SK-MEL-5 (cell line): ENCODE measurements at places on chromosomes 3 and 15. TPM values are rescaled to one million over a fixed set of nuclear protein-coding genes. Genes with fewer than 3 reads are reported as not detected.

- no peak for DNase-seq
These were observed 6.7 kb upstream of the ZFAND6 start for GRCh38 chr15:80052597-80053304.

GRCh38 chr3:134496471-134497071 is 10.7 kb downstream of the CEP63 start:
- no peak for DNase-seq

- DNase-seq, result no peak
These were observed 56.3 kb upstream of the CFAP20DC start for GRCh38 chr3:59106085-59106648.

DNA sequence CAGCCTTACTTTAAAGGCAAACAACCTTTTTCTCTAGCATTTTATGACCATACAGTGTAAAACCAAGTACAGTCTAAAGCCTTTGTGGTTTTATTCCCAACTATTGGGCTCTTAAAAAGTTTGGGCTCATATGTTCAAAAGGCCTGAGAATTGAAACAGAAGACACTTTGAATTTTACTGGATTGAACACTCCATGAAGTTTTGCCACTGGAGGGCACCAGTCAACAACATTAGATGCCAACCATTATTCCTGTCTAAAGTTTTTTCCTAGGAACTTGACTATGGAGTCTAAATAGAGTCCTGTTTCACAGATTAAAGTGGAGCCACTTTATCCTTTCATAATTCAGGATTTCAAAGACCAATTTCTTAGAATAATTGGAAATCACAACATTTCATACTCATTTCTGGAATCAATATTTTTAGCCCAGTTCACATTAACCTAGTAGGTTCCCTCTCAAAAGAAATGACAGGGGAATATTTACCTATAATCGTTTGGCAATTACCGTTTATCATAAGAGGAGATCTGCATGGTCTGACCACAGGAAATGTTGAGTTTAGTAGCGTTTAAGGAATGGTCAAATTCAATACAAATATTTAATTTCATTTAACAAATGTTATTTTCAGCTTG is 244.1 kb upstream of the PDZRN3 start:
- peak; percentile 65 for DNase-seq

GRCh38 chr15:101006931-101007691 is 88.0 kb downstream of the LRRK1 start:
- DNase-seq, result peak; percentile 86

DNA sequence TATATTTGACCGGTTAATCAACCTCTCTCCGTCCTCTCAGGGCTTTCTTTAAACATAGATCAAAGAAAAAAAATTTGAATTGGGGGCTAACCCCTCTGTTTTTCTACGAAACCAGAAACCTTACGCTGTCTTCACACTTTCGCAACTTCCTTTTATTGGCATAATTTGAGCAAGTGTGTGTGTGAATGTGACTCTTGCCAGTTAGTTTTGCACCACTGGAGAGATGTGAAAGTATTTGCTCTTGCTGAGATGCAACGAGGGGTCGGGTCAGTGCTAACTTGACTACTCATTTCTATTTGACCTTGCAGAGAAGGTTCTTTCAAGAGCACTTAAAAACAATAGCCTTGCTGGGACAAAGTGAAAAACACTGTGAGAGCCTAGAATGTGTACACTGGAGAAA is 81.2 kb downstream of the FAM43A start:
- DNase-seq, result no peak

- peak; percentile 81 for DNase-seq
These were observed 20.3 kb downstream of the FAM98B start for GRCh38 chr15:38474155-38474757.

DNA sequence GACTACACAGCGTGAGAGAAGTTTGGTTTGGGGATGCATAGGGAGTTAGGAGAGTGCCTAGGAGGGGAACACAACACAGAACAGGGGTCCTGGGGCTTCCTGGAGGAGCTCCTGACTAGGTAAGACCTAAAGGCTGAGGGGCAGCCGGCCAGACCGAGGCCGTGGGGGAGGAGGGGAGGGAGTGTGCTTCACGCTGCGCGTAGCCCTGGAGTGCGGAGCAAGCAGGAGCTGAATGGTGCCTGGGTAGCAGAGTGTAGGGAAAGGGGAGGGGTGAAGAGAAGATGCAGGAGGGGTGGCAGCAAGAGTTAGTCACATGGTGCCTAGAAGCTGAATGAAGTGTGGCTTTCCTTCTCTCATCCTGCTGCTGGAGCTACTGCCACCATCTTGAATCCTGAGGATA is 32.4 kb upstream of the HHATL start:
- DNase-seq, result no peak

- DNase-seq, result peak; percentile 84
These were observed 4.6 kb upstream of the TBL1XR1 start for GRCh38 chr3:177201700-177202397.

- DNase-seq, result no peak
These were observed 65.8 kb downstream of the IQSEC1 start for GRCh38 chr3:13007251-13007941.

- no peak for DNase-seq
These were observed 37.5 kb downstream of the SEMA5B start for GRCh38 chr3:122989856-122990575.

GRCh38 chr3:16728770-16729745 is 123.8 kb upstream of the DAZL start:
- DNase-seq, result no peak

GRCh38 chr3:151329363-151329762 is at the start of gene P2RY13:
Gene P2RY13 (minus strand): TSS chr3:151329549. CDS start chr3:151329528, 21 bp downstream.
- DNase-seq, result no peak

- DNase-seq, result no peak
These were observed 498 bp downstream of the PDE12 start for GRCh38 chr3:57556459-57557084.

DNA sequence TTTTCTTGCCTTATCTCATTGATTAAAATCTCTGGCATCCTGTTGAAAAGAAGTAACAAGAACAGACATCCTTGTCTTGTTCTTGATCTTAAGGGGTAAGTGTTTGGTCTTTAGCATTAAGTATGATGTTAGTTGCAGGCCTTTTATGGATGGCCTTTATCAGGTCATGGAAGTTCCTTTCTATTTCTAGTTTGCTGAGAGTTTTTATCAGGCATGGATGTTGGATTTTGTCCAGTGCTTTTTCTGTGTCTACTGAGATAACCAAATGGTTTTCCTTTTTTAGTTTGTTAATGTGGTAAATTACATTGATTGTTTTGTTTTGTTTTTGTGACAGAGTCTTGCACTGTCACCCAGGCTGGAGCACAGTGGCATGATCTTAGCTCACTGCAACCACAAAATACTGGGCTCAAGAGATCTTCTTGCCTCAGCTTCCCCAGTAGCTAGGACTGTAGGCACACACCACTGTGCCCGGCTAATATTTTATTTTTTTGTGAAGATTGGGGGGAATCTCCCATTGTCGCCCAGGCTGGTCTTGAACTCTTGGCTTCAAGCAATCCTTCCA is 26.3 kb downstream of the MRAS start:
- no peak for DNase-seq

GRCh38 chr3:123090728-123091531 is 24.1 kb downstream of the PDIA5 start:
- DNase-seq, result no peak

DNA sequence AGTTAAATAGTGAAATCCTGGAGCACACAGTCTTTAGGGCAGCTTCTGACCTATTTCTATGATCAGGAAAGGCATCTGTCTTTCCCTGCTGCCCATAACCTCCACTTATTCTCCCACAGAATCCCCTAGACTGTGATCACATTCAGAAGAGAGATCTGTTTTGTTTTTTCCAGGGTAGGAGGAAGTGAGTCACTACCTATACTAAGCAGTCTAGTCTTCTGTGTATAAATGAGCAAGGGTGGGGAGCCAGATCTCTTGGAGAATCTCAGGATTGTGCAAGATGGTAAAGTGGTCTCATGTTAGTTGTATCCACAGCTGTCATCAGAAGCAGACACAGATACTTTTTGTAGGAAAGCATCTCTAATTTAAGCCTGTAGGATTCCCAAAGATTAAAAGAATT is 11.8 kb upstream of the FBXO22 start:
- peak; percentile 78 for DNase-seq

DNA sequence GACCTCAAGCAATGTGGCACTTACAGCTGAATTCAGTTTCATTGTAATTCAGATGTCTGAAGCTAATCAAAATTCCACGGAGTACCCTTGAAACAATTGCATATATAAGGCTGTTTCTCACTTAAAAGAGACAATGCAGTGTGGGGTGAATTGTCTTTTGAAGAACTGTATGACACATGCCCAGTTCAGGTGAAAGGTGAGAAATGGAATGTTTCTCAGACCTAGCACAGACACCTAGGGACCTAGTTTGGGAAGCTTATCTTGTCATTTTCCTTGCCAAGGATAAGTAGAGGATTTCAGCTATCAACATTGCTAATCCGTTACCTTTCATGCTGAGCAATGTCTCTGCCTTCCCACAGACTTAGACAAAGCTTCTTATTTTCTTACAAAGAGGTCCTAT is 36.3 kb downstream of the MBNL1 start:
- no peak for DNase-seq

DNA sequence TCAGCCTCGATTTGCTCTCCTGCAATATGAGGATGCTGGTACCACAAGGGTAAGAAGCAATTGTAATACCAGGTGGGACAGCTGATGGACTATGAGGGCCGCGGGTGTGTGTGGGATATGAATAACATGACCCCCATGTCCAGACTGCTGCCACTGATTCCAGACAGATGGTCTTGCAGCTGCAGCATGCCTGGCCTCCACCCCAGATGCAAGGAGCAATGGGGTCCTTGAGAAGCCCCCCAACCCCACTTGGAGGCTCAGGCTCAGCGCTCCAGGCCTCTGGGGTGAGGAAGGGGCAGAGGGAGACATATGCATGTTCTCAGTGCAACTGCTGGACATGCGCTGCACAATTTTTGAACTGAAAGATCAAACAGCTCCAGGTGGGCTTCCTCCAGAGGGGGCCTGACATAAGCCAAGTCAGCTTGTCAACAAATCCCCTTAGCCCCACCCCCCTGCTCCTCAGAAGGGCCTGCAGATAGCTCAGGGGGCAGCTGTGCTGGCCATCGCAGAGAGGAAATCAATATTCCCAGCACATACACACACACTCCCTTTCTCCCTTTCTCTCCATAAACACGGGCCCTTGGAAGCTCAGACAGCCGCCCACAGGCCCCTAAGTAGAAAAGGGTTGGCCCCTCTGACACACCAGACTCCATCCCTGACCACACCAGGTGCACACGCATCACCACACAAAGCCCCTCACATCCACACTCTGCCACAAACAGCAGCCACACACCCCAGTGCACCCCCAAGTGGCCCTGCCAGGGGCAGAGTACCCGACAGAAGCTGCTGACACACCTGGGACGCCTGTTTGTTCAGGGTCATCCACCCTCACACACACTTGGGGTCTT is 107.0 kb downstream of the IQSEC1 start:
- DNase-seq, result no peak

GRCh38 chr3:4734454-4734853 is 241.3 kb downstream of the ITPR1 start:
- no peak for DNase-seq

DNA sequence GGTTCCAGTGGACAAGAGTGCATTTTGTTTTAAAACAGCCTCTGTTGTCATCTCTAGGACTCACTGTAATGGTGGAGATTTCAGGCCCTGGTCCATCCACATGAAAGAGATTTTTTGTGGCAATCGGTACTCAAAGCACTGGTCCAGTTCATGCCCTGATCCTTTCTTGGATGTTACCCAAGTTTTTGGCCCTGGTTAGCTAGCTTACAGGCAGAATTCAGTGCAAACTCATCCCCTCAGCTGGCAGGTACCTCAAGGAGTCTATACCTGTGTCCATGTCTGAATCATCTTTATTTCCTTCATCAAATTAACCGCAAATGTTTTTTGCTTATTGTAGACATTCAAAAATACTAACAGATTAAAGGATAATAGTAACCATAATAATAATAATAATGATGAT is 13.7 kb upstream of the MEF2A start:
- DNase-seq, result no peak

- DNase-seq, result no peak
These were observed 78.2 kb downstream of the NEDD4 start for GRCh38 chr15:55915221-55915620.

DNA sequence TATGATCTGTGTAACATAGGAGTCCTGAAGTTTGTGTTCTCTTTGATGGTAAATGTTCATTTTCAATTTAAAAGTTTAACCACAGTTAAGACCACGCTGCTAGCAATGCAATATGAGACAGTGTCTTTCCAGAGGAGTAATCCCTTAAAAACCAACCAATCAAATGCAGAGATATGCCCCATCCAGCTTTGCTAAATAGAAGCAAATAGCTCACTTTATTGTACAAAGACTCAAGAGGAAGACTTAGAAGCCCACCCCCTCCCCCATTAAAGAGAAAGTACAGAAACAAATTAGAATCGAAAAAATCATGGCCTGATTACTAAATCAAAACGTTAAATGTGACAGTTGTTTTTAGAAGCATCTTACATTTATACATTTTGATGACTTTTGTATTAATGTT is 2.1 kb upstream of the ANP32A start:
- peak; percentile 32 for DNase-seq

- DNase-seq, result no peak
These were observed 12.4 kb downstream of the GNAI2 start for GRCh38 chr3:50248387-50248786.

GRCh38 chr15:42493679-42494078 is 1.8 kb upstream of the SNAP23 start:
- no peak for DNase-seq

The CD200 gene
- total RNA-seq, result 1.9 and 3.5 TPM in 2 replicates

The PIGZ gene
- total RNA-seq, result 1.2 TPM in 2 replicates

The P2RY13 gene
- total RNA-seq, result not detected in 2 replicates

The ZNF385D gene
- not detected in 2 replicates for total RNA-seq

The SLC22A13 gene
- 0.34 TPM in 1 of 2 replicates, not detected in the other for total RNA-seq

The SCAMP5 gene
- 3.4 and 5.4 TPM in 2 replicates for total RNA-seq

The TUSC7 gene
- not detected in 2 replicates for total RNA-seq

The UBAP1L gene
- total RNA-seq, result 31.1 and 31.5 TPM in 2 replicates

The IL17RE gene
- total RNA-seq, result 0.05 and 0.29 TPM in 2 replicates

The GNB4 gene
- 44.3 and 46.7 TPM in 2 replicates for total RNA-seq

The PTX3 gene
- total RNA-seq, result not detected in 2 replicates

The USP50 gene
- 1.2 TPM in 1 of 2 replicates, not detected in the other for total RNA-seq

The NMB gene
- total RNA-seq, result 2.5 and 5.4 TPM in 2 replicates

The TMEM158 gene
- total RNA-seq, result 2.7 and 4.2 TPM in 2 replicates

The GALNT15 gene
- total RNA-seq, result 0.13 TPM in 1 of 2 replicates, not detected in the other

The SLC38A3 gene
- total RNA-seq, result 0.13 and 0.42 TPM in 2 replicates

The CCK gene
- 0.21 TPM in 1 of 2 replicates, not detected in the other for total RNA-seq

The RBPMS2 gene
- 1.1 and 1.4 TPM in 2 replicates for total RNA-seq

The SMAD3 gene
- 5.6 and 13.0 TPM in 2 replicates for total RNA-seq
